Activated naive CD4-positive, alpha-beta T cell (primary cell): ENCODE measurements at places on chromosomes 11 and 22.

GRCh38 chr11:72263361-72263760, 19.4 kb upstream of the PHOX2A start:
- DNase-seq: no peak

GRCh38 chr11:118170882-118171268, 5.6 kb downstream of the SCN2B start:
- no peak for DNase-seq

- no peak for DNase-seq
Measured at GRCh38 chr22:28402539-28402938, 277.1 kb downstream of the TTC28 start.

- no peak for DNase-seq
Measured at GRCh38 chr22:20086763-20087162, 6.7 kb downstream of the DGCR8 start.

DNA sequence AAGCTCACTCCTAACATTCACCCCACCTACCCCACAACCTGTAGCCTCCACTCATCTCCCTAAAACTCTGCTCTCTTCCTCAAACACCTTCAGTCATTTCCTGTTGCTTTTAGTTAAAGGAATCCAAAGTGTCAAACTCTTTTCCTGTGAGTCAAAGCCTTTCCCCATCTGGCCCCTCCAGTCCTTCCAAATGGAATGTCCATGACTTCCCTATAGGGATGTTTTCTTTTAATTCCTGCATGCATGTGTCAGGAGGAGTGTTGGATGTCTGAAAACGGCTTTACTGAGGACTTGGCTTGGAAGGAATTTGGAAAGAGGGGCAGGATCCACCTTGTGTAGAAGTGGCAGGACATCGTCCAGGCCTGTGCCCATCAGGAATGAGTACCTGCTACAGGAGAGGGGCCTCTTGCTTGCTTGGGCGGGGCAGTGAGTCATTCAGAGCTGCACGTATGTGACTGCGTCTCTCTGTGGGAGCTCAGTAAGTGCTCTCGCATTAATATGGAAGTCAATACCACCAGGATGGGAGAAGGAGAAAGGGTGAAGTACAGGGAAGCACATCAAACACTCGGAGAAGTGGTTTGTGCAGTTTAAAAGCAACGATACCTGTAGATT, 491.9 kb downstream of the OPCML start:
- DNase-seq: no peak

DNA sequence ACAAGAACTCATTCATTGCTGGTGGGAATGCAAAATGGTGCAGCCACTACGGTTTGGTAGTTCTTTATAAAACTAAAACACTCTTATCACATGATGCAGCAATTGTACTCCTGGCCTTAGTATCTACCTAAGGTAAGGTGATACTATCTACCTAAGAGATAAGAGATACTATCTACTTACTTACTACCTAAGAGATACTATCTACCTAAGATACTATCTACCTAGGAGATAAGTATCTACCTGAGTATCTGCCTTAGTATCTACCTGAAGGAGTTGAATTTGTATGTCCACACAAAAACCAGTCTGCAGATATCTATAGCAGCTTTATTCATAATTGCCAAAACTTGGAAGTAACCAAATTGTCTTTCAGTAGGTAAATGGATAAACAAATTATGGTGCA, 29.0 kb upstream of the SMCO4 start:
- DNase-seq: no peak

GRCh38 chr11:109892321-109892794, 200.8 kb upstream of the ZC3H12C start:
- no peak for DNase-seq

- DNase-seq: no peak
Measured at GRCh38 chr22:21643533-21644357, 1.6 kb downstream of the SDF2L1 start.

DNA sequence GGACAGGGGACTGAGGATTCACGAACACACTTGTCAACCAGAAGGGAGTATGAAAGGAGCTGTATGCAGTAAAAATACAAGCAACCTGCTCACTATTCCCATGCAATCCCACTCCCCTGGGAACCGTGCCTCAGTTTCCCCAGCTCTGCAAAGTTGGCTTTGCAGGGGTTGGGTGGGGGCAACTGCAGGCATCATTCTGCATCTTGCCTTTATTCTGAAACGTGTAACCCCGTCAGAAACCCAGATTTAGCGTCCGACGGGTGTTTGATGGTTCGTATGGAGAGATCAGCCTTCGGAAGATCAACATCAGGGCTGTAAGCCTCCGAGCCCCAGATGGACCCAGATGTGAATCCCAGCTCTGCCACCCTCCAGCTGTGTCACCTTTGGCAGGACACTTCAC, 3.6 kb downstream of the CYTH4 start:
- no peak for DNase-seq

- no peak for DNase-seq
Measured at GRCh38 chr22:29342577-29343312, 27.2 kb upstream of the RASL10A start.

DNA sequence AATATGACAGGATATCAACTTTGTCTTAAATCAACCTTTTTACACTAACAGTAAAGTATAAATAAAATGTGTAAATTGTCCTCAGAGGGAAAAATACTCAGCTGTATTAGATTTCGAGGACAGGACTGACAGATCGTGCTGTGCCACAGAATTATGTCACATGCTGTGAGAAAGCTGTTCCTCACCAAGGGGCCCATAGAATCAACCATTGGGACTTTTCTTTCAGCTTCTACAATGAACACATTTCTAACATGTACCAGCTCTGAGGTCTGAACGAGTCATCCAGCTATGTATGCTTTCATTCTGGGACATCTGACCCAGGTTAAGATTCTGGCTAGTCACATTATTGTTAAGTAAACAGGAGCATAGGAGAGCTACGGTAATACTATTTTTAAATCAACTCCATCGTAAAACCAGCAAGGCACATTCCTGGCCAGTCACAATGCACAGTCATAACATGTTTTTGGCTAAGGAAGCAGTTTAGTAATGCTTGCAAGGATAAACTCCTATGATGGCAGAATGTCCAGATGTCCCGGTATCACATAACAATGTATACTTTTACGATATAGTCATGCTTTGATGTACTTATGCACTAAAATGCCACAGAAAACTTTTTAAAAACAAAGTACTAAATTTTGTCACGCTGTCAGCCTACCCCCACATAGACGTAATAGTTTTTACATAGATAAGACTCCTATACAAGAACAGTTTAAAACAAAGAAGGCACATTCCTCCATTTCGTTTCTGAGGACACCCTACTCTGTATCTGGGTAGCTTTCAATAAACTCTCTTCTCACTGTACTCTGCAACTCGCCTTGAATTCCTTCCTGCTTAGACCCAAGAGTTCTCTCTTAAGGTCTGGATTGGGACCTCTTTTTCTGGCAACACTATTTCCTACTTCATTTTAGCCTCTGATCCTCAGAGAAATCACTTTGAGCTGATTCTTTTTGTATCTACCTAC, 27.4 kb downstream of the ZNF214 start:
- no peak for DNase-seq
